ENCODE measurements at places on chromosomes 7 and 10.
A peak's percentile ranks its signal among the peaks of the same experiment; 100 is the strongest.

DNA sequence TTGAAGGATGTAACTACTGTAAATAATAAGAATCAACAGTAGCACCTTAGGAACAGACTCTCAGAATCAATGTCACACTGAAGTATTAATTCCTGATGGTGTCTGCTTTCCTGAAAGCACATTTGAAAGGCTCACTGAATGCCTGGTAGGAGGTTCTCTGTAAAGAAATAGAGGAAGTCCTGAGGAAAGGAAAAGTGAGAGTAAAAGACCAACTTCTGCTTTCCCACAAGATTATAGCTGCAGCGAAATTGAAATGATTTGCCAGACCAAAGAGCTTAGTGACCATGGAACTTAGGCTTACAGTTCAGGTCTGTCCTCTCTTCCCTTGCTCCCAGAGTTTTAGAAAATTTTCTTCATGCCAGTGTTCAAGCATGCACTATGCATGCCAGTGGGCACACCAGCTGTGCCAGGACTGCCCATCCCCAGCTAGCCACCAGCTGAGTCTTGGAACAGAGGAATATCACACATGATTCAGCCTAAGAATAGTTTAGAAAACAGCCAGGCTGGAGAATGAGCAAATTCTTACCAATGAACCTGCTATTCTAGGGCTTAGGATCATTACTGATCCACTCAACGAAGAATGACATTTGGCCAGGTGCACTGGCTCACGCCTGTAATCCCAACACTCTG, 123.2 kb downstream of the HERPUD2 start:
- DNase-seq, result no peak

GRCh38 chr10:46106410-46107255, 60.6 kb upstream of the MSMB start:
- peak; percentile 4 for DNase-seq

DNA sequence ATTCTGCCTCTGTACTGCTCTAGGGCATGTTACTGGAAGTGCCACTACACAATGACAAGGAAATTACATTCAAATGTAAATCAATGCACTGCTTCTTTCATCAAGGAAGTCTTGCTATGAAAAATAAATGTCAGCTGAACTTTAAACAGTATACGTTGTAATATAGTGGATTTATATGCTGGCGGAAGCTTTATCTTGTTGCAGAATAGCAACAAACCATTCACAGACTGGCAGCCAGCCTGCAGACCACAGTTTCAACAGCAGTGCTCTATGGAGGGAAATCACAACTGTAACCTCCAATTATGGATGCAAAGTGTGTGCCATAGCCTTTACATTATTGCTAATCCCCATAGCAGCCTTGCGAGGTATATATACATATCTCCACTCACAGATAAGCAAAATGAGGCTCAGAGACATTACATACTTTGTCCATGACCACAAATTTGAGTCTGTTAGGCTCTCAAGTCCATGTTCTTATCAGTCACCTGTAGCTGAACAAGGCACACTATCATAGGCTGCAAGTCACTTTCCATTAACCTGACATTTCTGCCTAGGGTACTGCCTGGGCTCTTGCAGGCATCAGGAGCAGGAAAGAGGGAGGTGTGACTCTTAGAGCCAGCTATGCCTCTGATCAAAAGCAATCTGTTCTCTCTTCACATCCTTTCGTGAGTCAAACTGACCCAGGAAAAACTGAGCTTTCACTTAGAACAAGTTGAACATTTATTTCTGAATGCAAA, 22.6 kb downstream of the COL28A1 start:
- DNase-seq, result no peak

GRCh38 chr10:130403153-130404075, 267.2 kb downstream of the GLRX3 start:
- DNase-seq, result no peak

DNA sequence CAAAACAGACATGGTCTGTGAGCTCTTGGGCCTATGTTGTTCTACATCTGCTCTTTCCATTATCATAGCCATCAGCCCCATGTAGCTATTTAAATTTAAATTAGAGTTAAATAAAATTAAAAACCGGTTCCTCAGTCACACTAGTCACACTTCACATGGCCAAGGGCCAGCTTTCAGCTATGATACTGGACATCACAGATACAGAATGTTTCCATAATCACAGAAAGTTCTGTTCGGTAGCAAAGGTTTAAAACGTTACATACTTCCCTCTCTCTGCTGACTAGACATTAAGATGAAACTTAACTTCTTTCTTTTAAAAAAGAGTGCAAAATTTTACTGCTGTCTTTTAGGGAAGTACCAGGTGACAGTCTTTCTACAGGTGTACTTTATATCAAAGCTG, 43.0 kb downstream of the SRPK2 start:
- no peak for DNase-seq

- no peak for DNase-seq
Observed at GRCh38 chr10:588246-589165, 101.0 kb downstream of the DIP2C start.

DNA sequence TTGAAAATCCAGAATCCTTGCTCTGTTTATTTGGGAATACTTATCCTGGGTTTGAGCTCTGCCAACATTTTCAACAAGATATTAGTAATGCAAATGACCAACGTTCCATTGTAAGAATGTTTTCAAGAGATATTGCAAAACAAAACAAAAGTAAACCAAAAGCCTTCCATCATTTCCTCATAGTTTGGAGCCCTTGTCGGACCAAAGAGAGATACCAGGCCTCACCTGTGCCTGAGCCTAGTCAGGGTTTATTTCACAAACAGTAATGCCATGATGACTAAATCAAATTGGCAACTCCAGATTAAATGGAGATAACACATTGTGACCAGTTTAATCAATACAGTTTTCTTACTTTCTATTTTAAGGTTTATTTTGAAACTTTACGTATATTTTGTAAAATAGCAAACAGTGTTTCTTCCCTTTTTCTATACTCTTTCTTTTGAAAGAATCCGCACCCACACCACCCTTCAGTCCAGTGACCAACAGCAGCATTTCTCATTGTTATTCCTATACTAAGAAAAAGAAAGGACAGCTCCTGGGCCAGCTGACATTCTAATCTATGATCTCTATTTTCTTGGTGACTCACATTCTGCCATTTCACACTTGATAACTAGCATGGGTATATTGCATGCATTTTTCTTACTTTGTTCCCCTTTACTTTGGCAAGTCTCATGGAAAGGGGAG, 168.5 kb upstream of the MEOX2 start:
- no peak for DNase-seq

- DNase-seq, result no peak
Observed at GRCh38 chr10:9451211-9451773, 1396.8 kb downstream of the GATA3 start.

- no peak for DNase-seq
Observed at GRCh38 chr10:123562811-123563580, 103.2 kb upstream of the GPR26 start.

DNA sequence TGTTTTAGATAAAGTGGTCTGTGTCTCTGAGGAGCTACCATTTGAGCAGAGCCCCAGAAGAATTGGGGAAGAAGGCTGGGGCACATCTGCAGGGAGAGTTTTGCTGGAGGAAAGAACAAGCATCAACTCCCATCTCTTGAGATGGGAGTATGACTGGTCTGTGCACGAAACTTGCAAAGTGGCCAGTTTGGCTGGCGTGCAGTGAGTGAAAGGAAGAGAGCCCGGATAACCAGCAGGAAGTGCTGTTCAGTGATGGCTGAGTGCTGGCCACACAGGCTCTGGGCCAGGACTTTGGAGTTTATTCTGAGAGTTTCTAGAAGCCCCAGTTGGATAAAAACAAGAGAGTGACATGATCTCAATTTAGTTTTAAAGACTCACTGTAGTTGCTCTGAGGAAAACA, 34.4 kb upstream of the SVIL start:
- no peak for DNase-seq

DNA sequence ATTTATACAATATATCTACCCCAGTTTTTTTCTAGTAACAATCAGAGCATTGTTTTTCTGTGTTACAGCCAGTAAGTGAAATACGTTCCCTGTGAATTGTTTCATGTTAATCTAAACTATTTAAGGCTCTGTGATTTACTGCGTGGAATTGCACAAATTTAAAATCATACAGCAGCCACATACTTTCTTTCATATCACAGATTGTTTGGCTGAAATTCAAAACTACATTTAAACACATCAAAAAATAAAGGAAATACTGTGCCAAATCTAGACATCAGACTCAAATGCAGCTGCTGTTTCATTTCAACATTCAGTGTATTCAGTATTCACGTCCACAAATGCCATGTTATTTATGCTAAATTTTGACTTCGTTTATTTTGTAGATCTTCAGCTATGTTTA, 242.6 kb upstream of the HGF start:
- no peak for DNase-seq

DNA sequence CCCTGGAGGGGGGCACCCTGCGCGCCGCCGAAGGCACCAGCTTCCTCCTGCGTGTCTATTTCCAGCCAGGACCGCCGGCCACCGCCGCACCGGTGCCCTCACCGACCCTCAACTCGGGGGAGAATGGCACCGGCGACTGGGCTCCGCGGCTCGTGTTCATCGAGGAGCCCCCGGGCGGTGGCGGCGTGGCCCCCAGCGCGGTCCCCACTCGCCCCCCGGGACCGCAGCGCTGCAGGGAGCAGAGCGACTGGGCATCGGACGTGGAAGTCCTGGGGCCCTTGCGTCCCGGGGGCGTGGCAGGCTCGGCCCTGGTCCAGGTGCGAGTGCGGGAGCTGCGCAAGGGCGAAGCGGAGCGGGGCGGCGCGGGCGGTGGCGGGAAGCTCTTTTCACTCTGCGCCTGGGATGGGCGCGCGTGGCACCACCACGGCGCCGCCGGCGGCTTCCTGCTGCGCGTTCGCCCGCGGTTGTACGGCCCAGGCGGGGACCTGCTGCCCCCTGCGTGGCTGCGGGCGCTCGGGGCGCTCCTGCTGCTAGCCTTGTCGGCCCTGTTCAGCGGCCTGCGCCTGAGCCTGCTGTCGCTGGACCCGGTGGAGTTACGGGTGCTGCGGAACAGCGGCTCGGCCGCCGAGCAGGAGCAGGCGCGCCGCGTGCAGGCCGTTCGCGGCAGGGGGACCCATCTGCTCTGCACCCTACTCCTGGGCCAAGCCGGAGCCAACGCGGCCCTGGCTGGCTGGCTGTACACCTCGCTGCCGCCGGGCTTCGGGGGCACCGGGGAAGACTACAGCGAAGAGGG, 594 bp downstream of the CNNM1 start:
- DNase-seq, result peak; percentile 34

DNA sequence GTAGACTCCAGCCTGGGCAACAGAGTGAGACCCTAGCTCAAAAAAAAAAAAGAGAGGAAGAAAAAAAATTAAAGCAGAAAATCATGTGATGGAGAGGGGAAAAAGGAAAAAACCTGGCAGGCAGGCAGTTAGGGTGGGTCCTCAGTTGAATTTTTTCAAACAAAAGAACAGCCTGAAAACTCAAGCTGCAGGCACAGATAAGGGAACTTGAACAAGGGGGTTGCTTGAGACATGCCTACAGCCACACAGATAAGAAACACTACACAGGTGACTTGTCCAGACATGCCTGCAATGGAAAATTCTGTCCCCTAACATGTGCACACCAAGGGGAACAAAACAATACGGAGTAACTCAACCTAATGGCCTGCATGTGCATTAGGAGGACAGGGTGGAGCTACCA, 19.2 kb downstream of the VIM start:
- no peak for DNase-seq

DNA sequence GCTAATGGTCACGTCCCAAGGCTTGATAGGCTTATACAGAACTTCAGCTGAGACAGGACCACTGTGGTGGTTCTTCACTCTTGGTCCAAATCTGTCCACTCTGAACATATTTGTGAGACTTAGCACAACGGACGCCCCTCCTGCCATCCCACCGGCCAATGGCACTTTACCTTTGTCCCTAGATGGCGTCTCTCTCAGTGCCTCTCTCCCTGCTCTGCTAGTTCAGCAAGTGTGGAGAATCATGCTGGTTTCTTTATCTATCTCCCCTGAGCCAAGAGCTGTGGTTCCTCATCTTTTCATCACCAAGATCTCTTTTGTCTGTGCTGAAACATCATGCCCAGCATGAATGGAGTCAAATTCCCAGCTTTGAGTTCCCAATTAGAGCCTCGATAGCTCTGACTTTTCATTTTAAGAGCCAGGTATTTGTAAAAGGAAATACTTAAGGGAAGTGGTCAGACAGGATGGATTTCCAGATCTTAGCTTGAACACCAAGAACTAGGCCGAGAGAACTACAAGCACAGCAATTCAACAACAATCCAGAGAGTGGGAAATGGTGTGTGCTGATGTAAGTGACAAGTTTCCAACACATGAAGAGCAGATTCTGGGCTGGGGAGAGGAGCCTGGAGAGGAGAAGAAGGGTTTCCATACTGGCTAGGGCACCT, 69.5 kb downstream of the ZNF800 start:
- no peak for DNase-seq

DNA sequence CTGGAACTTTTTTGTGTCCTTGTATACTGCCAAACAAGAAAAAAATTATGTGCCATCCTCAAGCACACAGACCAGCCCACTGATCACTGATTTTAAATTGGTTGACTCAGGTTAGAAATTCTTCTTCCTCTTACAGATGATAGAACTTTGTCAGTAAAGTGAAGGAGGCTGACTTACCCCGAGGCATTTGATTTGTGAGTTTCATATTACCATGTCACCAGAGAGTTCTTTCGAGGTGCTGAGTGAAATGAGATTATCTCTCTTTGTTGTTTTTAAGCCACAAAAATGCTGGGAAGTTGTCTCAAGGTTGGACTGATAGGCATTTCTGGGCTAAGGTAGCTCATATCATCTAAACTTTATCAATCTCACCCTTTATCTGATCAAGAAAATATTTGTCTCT, 78.8 kb upstream of the FAM180A start:
- DNase-seq, result no peak

DNA sequence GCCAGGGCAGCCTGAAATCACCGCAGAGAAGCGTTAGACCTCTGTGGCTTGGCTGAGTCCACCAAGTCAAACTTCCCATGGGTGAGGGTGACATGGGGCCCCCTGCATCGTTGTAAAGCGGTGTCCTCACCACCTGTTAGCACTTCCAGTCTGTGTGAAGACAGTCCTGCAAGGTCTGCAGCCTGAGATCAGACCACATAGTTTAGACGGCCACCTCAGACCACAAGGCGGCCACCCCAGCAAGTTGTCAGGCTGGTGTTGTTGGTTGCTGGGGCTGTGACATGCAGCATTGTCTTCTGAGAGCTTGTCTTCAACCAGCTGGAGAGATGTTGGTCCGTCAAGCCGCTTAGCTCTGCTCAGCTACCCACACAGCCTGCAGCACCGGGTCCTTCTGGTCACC, 44.1 kb upstream of the TARP start:
- no peak for DNase-seq

Measured in RWPE1 (cell line).